Tibial nerve (tissue), 4 donors: ENCODE measurements at places on chromosomes 3 and 15. TPM values are rescaled to one million over a fixed set of nuclear protein-coding genes. Genes with fewer than 3 reads are reported as not detected.

- no peak overlapping the region for H3K27ac ChIP-seq
- DNase-seq, result no peak
- H3K27me3 ChIP-seq, result no peaks in the 10 kb centered on the region
These were observed 97.9 kb downstream of the ADCY5 start for GRCh38 chr3:123350971-123351370.

THOC7 gene
- 43.5 TPM for total RNA-seq

GRCh38 chr3:68151359-68151758 lies 496.9 kb upstream of the SUCLG2 start:
- no peak for DNase-seq
- no peaks in the 10 kb centered on the region for H3K36me3 ChIP-seq
- H3K27me3 ChIP-seq, result no peaks in the 10 kb centered on the region
- H3K27ac ChIP-seq, result no peak overlapping the region
- H3K4me1 ChIP-seq, result no peaks in the 10 kb centered on the region

GRCh38 chr3:122934251-122934650 lies 93.3 kb downstream of the SEMA5B start:
- H3K27me3 ChIP-seq, result no peaks in the 10 kb centered on the region
- no peak overlapping the region for H3K27ac ChIP-seq
- H3K36me3 ChIP-seq, result no peaks in the 10 kb centered on the region
- H3K4me3 ChIP-seq, result no peak overlapping the region
- no peaks in the 10 kb centered on the region for H3K4me1 ChIP-seq

DNA sequence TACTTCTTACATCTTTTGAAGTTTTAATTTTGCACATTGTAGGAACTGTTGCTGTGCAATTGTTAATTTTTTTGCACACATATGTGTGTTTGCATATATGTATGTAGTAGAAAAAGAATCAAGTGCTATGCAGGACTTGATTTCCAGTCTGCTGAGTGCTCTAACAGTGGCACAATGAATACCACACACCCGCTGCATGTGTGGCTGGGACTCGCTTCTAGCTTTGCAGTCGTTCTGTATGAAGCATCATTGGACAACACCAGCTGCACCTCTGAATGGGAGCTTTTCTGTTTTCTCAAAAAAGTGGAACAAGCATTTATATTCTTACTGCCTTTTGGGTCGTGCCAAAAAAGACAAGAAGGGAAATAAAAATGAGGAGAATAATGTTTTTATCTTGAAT lies 564.7 kb downstream of the FOXP1 start:
- no peaks in the 10 kb centered on the region for H3K27me3 ChIP-seq
- peaks cover 9% of the 10 kb centered on the region for H3K36me3 ChIP-seq
- no peak for DNase-seq
- H3K4me1 ChIP-seq, result no peaks in the 10 kb centered on the region

- H3K4me3 ChIP-seq, result peak overlapping the region; percentile 41
- no peaks in the 10 kb centered on the region for H3K27me3 ChIP-seq
- peaks cover 11% of the 10 kb centered on the region for H3K4me1 ChIP-seq
- H3K36me3 ChIP-seq, result no peaks in the 10 kb centered on the region
These were observed 1.0 kb downstream of the CPNE9 start for GRCh38 chr3:9704347-9705322.

RTP3 gene
- not detected for total RNA-seq

RTP4 gene
- 3.7 TPM for total RNA-seq

DNA sequence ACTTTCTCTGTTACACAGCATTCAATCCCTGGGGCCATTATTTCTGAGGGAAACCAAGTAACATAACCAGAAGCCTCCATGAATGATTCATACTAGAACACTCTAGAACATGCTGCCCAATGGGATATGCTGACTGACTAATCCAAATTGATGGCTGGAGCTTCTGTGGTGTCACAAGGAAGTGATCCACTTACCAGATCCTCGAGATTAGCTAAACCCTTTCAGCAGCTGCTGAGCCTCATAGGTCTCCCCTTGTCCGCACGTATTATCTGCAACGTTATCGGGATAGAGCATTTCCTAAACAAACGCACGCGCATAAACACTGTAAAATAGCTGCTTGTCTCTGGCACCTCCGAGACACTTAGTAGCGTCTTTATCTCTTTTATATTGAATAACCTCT lies 61.2 kb upstream of the PROK2 start:
- H3K4me3 ChIP-seq, result no peak overlapping the region
- H3K4me1 ChIP-seq, result no peaks in the 10 kb centered on the region
- H3K27ac ChIP-seq, result no peak overlapping the region
- no peaks in the 10 kb centered on the region for H3K36me3 ChIP-seq
- no peaks in the 10 kb centered on the region for H3K27me3 ChIP-seq

- DNase-seq, result no peak
- H3K36me3 ChIP-seq, result no peaks in the 10 kb centered on the region
- no peaks in the 10 kb centered on the region for H3K27me3 ChIP-seq
- H3K27ac ChIP-seq, result no peak overlapping the region
- no peaks in the 10 kb centered on the region for H3K4me1 ChIP-seq
These were observed 243.3 kb downstream of the IL20RB start for GRCh38 chr3:137201066-137201465.

GRCh38 chr15:43900996-43901395 lies 74.2 kb downstream of the WDR76 start:
- H3K4me3 ChIP-seq, result no peak overlapping the region
- H3K27ac ChIP-seq, result no peak overlapping the region

GRCh38 chr15:49696433-49696832 lies 75.6 kb downstream of the DTWD1 start:
- no peak overlapping the region for H3K4me3 ChIP-seq
- no peaks in the 10 kb centered on the region for H3K4me1 ChIP-seq
- no peak for DNase-seq
- no peaks in the 10 kb centered on the region for H3K36me3 ChIP-seq
- H3K27me3 ChIP-seq, result no peaks in the 10 kb centered on the region
- no peak overlapping the region for H3K27ac ChIP-seq

GRCh38 chr15:69666921-69667811 lies 214.5 kb downstream of the RPLP1 start:
- no peak for DNase-seq
- H3K4me1 ChIP-seq, result no peaks in the 10 kb centered on the region
- no peak overlapping the region for H3K4me3 ChIP-seq

FRMD5 gene
- 4.4 TPM for total RNA-seq

DNA sequence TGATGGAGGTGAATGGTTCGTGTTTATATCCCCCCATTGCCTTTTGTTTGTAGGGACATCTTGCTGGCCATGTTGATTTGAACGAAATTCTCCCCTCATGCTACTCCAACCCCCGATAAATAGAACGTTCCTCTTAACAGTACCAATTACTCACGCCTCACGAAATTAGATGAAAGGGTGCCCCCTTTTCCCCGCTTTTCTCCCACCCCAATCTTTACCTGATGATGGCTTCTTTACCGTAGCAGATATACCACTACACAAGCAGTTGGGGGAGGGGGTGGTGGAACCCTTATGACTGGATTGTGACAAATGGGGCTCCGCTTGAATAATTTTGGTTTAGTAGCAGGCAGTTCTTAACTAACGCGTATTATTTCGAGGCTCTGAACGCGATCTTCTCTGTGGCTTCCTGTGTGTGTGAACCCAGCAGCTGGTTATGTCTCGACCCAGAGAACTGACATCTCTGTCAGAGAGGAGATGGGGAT lies 1.1 kb downstream of the PIAS1 start:
- peak overlapping the region; percentile 72 for H3K4me3 ChIP-seq
- H3K27ac ChIP-seq, result peak overlapping the region; percentile 94
- no peaks in the 10 kb centered on the region for H3K27me3 ChIP-seq
- no peaks in the 10 kb centered on the region for H3K36me3 ChIP-seq

- no peaks in the 10 kb centered on the region for H3K36me3 ChIP-seq
- H3K27me3 ChIP-seq, result no peaks in the 10 kb centered on the region
- no peak overlapping the region for H3K4me3 ChIP-seq
- peaks cover 11% of the 10 kb centered on the region for H3K4me1 ChIP-seq
- no peak for DNase-seq
These were observed 13.4 kb downstream of the ANP32A start for GRCh38 chr15:68807249-68807648.

STX19 gene
- not detected for total RNA-seq

DNA sequence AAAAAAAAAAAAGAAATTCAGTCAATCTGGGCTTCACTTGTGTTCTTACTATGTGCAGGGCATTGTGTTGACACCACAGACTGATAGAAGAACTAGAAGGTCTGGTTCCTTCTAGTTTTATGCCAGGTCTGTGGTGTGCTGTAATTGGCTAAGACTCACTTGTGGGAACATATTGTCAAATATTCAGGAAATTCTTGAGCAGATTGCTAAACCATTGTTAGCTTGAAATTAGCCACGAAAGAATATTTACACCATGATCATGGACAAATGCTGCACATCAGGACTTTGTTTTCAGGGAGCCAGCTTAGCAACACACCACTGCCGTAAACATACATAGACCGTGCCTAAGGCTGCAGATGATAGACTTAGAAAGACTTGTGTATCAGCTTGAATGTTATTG lies 74.6 kb downstream of the GTPBP8 start:
- H3K27me3 ChIP-seq, result no peaks in the 10 kb centered on the region
- no peak overlapping the region for H3K4me3 ChIP-seq
- no peak for DNase-seq
- H3K36me3 ChIP-seq, result peaks cover 30% of the 10 kb centered on the region
- no peak overlapping the region for H3K27ac ChIP-seq

GRCh38 chr3:171827836-171828458 lies 15.2 kb upstream of the TMEM212 start:
- no peaks in the 10 kb centered on the region for H3K27me3 ChIP-seq
- no peak for DNase-seq
- H3K27ac ChIP-seq, result no peak overlapping the region

ALAS1 gene
- total RNA-seq, result 33.0 TPM
